ENCODE measurements at places on chromosomes 2 and 18.

DNA sequence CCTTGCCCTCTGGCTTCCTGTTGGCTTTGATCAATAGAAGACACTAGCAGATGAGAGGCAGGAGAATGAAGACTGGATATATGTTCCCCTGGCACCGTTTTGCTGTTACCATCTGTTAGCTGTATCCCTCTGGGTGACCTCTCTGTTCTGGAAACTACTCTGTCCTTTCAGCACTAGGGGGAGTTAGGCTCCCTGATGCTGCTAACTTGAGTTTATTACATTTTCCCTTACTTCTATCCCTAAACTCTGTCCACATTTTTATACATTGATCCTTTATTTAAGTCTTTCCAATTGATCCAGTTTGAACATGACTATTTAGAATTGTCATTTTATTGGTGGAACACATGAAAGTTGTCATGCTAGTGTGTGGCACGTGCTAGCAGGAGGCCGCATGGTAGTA is 1014.3 kb upstream of the CDH2 start:
- DNase-seq = no peak

- DNase-seq = no peak
These were observed 15.7 kb downstream of the CCDC85A start for GRCh38 chr2:56199492-56199891.

DNA sequence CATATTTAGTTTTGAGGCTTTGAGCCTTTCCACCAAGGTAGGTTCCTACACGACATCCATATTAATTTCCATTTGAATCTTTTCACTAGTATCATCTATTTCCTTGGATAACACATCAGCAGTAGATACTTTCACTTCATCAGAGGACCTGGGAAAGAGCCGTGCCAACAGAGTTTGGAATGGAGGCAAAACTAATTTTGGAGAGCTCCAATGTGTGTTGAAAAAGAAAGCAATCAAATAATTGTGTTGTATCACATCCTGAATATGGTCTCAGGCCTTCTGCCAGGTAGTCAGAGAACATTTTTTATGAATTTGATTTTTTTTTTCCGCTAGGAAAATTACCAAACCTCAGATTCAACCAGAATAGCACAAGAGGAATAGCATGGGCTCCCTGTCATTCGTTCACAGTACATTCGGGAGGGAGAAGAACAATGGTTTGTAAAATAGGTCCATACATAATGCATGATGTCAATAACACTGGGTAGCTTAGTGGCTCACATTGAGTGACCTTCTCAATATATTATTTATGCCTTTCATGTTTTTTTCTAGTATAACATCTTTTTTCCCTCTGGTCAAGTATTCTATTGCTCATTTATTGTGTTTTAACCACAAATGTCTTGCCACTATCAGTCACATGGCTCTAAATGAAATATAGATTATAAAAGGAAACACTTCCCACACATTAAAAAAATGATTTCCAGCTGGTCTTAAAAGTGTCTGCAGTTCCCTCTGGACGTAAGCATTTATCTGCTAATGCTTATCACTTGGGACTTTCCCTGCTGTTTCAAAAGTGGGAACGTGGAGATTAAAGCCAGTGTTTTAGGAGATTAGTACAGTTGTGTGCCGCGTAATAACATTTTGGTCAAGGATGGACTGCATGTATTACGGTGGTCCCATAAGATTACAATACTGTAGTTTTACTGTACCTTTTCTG is 68.6 kb upstream of the RAPH1 start:
- DNase-seq = no peak

GRCh38 chr18:39497821-39498220 is 1932.2 kb upstream of the CELF4 start:
- DNase-seq = no peak

- no peak for DNase-seq
These were observed 166.2 kb downstream of the CDCA7 start for GRCh38 chr2:173520918-173521317.

GRCh38 chr2:208012449-208012848 is 12.9 kb downstream of the PLEKHM3 start:
- DNase-seq = no peak

GRCh38 chr2:56812432-56812831 is 628.6 kb downstream of the CCDC85A start:
- no peak for DNase-seq

GRCh38 chr2:125397535-125398251 is 1258.3 kb upstream of the GYPC start:
- no peak for DNase-seq

DNA sequence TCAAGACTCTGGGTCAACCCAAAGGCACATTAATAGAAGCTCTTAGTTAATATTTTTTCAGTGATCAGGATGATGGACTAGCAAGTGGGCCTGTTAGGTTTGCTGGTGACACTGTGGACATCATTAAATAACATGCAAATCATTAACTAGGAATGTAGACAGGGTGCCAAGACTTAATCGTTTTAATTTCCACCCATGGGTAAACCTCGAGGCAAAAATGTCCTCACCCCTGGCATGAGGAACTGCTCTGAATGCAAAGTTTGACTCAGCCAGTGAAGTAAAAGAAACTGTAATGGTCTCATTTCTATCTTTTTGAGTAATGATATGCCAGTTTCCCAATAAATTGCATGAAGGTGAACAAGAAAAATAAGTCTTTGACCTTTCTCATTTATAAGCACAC is 152.6 kb upstream of the MEX3C start:
- DNase-seq = no peak
